Hematopoietic multipotent progenitor cell treated with erythropoietin and hydrocortisone succinate and interleukin-3 and kit ligand, for 4 days (in vitro differentiated cells): ENCODE measurements at places on chromosomes 16 and 17.
A peak's percentile ranks its signal among the peaks of the same experiment; 100 is the strongest.

GRCh38 chr17:4853208-4853671 is 20.1 kb downstream of the MINK1 start:
- no peak for DNase-seq

- DNase-seq: no peak
These were observed 6.2 kb upstream of the DUSP14 start for GRCh38 chr17:37483311-37484039.

- DNase-seq: peak; percentile 100
These were observed at the start of gene CEP20 for GRCh38 chr16:15888072-15888976. CEP20 (minus strand) TSS chr16:15888603; CDS start chr16:15888585, 18 bp downstream.

DNA sequence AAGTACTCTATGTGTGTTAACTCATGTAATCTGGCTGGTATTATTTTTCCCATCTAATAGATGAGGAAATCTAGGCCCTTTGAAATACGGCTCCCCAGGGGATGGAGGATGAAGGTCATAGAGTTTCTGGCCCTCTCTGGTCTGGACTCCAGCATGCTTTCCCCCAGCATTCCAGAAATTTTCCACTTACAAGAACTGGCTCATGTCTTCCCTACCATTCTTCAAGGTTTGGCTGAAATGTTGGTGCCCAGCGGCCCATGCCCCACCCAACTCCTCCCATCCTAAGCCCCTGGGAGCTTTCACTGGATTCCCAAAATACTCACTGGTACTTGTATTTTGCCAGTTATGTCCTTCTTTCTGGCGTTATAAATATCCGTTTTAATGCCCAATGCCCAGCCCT is 237.5 kb upstream of the NLRP1 start:
- no peak for DNase-seq

- no peak for DNase-seq
These were observed 61.1 kb downstream of the MRC2 start for GRCh38 chr17:62688398-62689160.

DNA sequence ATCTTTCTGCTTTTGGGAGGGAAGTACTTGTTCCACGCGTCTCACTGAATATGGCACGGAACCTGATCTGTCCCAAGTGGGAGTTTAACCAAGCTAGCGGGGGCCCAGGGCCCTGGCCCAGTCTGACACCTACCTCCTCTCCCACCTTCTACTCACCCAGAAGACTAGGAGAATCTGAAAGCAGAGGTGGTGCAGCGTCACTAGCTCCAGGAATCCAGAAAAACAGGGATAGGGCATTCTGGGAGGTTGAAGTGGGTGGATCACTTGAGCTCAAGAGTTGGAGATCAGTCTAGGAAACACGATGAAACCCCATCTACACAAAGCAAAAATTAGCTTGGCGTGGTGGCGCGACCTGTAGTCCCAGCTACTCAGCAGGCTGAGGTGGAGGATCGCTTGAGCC is 163.5 kb upstream of the ZNF267 start:
- DNase-seq: no peak

DNA sequence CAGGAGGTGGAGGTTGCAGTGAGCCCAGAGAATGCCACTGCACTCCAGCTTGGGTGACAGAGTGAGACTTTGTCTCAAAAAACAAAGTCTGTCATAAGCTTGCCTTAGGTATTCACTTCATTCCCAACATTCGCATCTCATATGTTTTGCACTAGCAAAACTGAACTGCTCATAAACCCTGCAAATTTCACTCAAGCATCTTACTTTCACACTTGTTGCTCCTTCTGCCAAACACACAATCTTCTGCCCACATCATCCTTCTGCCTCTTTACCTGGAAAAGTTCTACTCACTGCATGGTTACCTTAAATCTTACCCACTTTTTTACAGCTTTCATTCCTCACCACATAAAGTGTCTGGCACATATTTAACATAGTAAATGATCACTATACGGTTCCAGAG is 152.5 kb downstream of the USP22 start:
- no peak for DNase-seq

DNA sequence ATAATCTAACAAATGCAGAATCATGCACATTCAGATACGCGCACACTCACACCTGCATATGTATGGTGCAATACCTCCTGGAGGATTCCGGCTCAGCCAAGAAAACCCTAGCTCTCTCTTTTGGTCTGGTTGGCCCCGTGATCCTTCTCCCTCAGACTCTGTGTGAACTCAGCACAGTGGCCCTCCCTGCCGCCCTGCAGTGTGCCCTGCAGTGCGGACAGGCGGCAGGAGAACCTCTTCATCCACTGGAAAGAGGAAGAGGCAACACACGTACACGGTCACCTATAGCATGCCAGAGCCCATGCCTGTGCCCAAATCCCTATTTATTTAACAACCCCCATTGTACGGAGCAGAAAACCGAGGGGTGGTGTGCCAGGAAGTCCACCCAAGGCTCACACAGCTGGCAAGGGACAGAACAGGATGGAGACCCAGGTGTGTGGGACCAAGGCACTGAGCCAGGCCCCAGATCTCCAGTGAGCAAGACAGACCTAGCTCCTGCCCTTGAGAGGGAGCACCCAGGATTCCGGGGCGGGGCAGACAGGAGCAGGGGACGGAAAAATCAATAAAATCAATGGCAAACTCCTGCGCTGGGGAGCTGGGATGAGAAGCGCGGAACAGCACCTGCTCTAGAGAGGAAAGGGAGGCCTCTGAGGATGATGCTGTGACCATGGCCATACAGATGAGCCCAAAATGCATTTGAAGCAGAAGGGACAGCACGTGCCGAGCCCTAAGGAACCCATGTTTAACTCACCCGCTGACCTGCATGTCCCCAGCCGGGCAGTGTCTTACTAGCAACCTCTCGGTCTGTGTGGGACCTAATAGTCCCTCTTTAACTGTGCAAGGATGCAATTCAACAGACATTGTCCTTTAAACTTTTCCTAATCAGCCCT is 54.7 kb upstream of the CIBAR2 start:
- no peak for DNase-seq

- DNase-seq: peak; percentile 77
These were observed 41.6 kb downstream of the PRKCB start for GRCh38 chr16:23877107-23878070.

GRCh38 chr16:2785101-2785991 is 2.0 kb downstream of the PRSS33 start:
- peak; percentile 38 for DNase-seq

DNA sequence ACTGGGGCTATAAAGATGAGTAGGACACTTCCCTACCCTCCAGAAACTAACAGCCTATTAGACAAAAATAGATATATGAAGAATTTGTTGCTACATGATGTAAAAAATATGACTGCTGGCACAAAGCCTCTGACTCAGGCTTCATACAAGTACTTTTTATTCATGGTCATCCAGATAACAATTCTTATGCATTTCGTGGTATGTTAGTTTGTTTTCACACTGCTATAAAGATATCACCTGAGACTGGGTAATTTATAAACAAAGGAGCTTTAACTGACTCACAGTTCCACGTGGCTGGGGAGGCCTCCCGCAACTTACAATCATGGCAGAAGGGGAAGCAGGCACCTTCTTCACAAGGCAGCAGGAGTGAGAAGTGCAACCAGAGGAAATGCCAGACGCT is 112.5 kb upstream of the HLF start:
- no peak for DNase-seq

DNA sequence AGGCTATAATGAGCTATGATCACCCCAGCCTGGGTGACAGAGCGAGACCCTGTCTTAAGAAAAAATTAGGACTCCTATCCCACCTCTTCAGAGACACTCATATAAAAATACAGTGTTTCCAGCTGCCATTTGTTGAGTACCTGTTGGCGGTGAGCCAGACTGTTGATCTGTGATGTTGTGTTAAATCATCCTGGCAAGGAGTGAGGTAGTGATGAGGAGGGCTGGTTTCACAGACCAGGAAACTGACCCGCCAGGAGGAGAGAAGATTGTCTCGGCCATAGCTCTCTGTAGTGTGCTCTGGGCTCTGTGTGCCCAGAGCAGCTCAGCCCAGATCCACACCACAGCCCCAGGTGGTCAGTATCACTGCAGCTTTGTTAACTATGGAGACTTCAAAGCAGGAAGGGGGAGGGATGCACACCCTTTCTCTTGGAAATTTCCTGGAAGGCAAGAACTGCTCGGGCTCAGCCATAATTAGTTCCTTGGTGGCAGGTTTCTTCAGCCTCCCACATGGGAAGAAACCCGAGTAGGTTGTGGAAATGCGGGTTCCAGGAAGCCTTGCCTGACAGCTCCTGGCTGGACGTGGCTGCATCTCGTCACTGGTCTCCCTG is 343.0 kb downstream of the SNX29 start:
- no peak for DNase-seq

- DNase-seq: peak; percentile 73
These were observed 345 bp downstream of the EMC8 start for GRCh38 chr16:85798901-85799496.

GRCh38 chr17:14940108-14940937 is 324.8 kb downstream of the PMP22 start:
- no peak for DNase-seq

DNA sequence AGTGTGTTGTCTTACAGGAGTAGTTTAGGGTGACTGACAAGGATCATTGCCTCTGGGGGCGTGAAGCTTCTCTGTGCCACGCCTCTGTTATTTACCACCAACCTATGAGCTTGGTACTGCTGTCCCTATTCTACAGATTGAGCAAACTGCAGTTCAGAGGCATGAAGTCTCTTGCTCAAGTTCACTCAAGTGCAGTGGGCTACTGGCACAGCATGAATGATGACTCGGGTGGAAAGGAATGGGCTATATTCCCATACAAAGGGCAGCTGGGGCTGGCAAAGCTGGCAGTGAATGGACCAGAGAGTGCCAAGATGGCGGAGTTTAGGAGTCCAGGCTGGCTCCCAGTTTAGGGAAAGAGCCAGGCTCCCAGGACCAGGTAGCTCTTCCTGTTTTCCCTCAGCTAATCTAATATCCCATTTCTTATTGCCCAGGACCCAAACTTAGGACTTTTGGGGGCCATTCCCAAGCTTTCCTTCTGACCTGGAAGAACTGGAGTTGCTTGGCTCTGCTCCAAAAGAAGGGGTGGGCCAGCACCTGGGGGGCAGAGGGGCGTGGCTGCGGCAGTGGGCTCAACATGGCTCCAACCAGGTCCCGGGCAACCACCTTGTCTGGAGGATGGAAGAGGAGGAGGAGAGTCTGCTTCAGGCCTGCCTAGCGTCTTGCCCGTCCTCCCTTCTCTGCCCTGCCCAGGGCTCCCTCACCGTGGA is 12.9 kb downstream of the PLK1 start:
- peak; percentile 40 for DNase-seq

GRCh38 chr17:2695961-2696760 is 15.4 kb downstream of the CLUH start:
- DNase-seq: no peak

DNA sequence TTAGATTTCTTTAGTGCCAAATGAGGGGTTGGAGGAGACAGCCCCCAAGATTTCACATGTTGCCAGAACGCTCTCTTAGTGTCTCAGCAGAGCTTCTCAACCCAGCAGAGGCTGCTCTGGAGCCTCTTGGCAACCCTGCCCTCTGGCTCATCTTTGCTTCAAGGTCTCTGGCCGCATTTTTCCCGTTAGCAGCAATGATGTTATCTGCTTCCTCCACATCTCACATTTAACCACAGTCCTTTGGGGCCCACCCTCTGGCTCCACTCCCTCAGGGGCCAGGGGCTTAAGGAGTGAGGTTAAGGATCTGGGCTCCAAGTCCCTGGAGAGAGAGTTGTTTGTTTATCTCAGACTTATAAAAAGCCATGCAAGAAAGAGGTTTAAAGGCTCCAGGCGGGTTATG is 3.3 kb upstream of the XYLT1 start:
- peak; percentile 95 for DNase-seq

GRCh38 chr16:76201385-76201784 is 75.8 kb upstream of the CNTNAP4 start:
- no peak for DNase-seq

DNA sequence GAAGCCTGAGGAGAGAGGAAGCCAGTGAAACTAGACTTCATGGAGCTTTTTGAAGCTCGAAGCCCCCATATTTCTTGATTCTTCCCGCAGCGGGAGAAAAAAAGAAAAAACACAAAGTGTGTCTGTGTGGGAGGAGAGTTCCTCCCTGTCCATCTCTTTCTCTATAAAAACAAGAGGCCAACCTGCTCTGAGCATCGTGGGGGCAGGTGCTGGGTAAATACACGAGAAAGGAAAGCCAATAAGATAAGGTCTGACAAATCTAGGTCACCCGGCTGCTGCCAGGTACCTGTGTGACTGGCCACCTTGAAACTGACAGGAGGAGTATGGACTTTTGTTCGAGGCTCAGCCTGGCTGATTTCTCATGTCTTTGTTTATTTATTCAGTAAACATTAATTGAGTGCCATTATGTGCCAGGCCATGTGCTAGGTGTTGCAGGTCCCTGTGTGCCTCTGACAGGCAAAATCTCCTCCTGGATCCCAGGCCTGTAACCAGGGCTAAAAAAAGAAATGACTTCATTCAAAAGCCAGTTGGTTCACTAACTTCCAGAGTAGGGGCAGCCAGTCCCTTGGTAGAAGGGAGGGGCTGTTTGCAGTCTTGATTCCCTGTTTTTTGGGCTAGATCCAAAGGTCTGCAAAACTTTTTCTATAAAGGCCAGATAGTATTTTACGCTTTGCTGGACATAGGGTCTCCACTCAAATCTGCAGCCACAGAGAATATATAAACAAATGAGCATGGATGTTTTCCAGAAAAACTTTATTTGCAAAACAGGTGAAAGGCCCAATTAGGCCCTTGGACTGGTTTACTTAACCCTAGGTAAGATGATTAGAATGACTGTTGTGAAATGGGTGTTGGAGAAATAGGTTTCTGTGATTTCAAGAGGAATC is 35.6 kb downstream of the YPEL2 start:
- no peak for DNase-seq

GRCh38 chr17:19539841-19540311 is 6.2 kb downstream of the SLC47A1 start:
- no peak for DNase-seq

DNA sequence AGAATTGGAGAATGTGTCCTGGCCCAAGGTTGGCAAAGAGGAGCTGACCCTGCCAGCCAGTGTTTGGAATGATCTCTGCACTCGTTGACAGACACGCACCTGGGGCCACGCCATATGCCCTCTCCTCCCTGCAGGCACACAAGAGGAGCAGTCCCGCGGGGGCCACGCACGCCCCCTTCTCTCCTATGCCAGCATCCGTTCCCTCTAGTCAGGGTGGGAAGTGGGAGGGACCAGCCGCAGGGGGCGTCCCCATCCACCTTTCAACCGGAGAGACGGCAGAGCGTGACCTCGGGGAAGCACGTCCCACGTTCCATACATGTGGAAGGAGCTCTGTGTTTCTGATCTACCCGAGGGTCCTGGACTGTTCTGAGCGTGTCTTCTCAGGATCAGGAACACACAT is 86.9 kb upstream of the ZNF750 start:
- DNase-seq: no peak

DNA sequence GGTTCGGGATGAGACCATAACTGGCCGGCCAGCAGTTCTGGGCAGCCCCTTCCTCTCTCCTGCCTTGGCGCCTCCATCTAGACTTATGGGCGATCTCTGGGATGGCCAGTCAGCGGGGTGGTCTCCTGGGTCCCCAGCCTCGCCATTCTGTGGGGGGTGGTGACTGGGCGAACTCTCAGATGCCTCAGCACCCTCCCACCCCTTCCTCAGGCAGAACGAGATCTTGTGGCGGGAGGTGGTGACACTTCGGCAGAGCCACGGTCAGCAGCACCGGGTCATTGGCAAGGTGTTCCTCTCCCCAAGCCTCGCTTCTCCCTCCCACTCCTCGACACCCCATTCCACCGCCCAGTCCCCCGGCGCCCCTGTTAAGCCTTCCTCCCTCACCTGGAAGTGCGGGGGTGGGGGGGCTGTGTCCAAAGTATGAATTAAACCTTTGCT is 1.6 kb downstream of the HSF4 start:
- no peak for DNase-seq

- DNase-seq: peak; percentile 47
These were observed 23.2 kb downstream of the REXO5 start for GRCh38 chr16:20829536-20829935.
